ENCODE measurements at places on chromosomes 16 and 17.

GRCh38 chr16:84517366-84517765 is 12.9 kb upstream of the MEAK7 start:
- DNase-seq: no peak

- DNase-seq: no peak
Measured at GRCh38 chr17:50532452-50533024, at the start of gene EPN3. Gene EPN3, plus strand, starts transcription at chr17:50532735. Its CDS starts 3,822 bp downstream, at chr17:50536557.

DNA sequence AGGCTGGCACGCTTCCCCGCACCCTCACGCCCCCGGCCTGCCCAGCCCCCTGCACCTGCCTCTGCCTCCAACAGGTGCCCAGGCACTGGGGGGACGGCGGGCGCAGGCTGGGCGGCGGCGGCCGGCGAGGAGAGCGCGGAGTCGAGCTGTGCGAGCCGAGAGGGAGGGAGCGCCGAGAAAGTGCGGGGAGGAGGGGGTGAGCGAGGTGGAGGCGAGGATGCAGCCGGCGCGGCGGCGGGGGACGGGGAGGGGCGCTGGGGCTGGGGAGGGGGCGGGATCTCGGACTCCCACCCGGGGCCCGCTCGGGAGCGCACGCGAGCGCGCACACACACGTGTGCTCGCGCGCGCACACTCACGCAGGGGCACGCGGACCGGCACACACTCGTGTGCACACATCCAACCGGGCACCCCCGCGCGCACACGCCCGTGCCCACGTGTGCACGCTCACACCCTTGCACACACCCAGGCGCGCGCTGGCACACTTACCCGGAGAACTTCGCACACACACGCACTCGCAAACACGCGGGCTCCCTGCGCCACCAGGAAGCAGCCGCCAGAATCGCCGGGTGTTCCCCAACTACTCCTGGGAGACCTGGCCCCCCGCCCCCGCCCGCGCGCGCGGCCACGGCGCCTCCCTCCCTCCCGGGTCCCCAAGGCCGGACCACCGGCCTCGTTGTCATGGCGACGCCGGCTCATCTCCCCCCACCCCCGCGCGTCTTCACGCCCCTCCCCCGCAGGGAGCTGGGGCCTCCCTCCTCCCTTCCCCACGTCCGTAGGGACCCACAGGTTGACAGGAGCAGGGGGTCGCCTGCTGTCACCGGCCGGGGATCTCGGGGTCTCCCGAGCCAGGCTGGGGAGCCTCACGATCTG is at the start of gene DOC2A:
TSS of gene DOC2A (minus strand) at position 184 of the 870 bp plus-strand sequence. CDS start 805 bp downstream, outside the sequence.
- DNase-seq: peak; percentile 49

GRCh38 chr16:54324716-54325115 is 38.1 kb upstream of the IRX3 start:
- no peak for DNase-seq

GRCh38 chr17:3004925-3005324 is 58.5 kb downstream of the OR1D5 start:
- DNase-seq: no peak

GRCh38 chr16:85563515-85564276 is 49.4 kb upstream of the GSE1 start:
- DNase-seq: no peak

- no peak for DNase-seq
Measured at GRCh38 chr17:39835038-39835786, 28.9 kb downstream of the IKZF3 start.

DNA sequence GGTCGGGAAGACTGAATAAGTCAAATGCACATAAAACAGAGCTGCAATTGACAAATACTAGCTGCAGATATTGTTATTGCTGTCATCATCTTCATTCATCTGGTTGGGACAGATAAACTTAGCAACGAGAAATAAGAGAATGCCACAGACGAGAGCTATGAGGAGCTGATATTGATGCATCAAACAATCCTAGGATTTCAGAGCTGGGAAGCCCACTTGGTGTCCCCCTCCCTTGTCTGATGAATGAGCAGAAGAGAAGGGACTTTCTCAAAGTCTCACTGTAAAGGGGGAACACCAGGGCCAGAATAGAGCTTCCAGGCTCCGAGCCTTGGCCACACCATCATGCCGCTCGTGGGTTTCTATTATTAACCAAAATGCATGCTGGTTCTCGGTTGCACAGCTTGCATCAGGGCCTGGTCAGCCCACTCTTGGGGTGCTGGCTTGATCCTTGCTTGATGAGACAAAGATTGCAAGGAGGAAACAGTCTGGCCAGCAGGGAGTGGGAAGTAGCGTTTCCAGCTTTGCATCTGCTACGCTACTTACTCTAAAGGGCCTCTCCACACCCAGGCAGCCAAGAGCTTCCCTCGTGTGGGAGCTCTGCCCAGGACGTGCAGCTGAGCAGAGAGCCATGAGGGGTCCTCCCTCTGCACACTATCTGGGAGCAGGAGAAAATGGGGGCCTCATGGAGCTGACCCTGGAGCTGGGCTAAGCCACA is 28.4 kb upstream of the EMP2 start:
- no peak for DNase-seq

DNA sequence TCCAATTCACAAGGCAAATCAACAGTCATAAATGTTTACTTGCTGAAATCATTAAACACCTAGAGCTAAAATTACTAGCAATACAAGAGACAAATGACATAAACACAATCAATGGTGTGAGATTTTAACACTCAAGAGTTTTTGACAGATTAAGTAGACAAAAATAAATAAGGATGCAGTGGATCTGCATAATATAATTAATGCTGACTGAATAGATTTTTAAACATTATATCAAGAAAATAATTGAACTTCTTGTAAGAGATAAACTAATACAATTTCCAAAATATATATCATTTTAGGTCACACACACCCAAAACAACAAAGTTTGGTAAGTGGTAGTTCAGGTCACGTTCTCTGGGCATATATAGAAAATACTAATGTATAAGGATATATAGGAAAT is 322.6 kb upstream of the XYLT1 start:
- no peak for DNase-seq

DNA sequence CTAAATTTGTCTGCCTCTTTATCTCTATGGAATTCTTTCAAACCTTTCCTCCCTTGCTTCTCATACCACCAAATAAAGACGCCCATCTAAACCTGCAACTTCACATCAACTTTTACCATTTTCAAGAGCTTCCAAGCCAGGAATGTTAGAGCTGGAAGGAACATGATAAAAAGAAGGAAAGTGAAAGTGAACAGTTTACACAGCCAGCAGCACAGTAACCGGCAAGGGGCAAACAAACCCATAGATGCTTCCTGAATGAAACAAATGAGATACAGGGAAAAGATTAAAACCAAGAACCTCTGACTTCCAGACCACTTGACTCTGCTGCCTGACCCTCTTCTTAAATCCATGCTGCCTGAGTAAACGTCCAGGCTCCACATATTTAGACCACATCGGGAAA is 231.1 kb upstream of the CA10 start:
- no peak for DNase-seq

GRCh38 chr16:76195648-76196047 is 81.6 kb upstream of the CNTNAP4 start:
- DNase-seq: no peak

GRCh38 chr17:19344311-19345066 is 18.0 kb downstream of the B9D1 start:
- DNase-seq: no peak

GRCh38 chr17:75428543-75429469 is 23.3 kb upstream of the GRB2 start:
- no peak for DNase-seq

- peak; percentile 85 for DNase-seq
Measured at GRCh38 chr17:44219616-44220212, at the start of gene UBTF. Gene UBTF, minus strand, starts transcription at chr17:44219675. Its CDS starts 1,446 bp downstream, at chr17:44218229.

DNA sequence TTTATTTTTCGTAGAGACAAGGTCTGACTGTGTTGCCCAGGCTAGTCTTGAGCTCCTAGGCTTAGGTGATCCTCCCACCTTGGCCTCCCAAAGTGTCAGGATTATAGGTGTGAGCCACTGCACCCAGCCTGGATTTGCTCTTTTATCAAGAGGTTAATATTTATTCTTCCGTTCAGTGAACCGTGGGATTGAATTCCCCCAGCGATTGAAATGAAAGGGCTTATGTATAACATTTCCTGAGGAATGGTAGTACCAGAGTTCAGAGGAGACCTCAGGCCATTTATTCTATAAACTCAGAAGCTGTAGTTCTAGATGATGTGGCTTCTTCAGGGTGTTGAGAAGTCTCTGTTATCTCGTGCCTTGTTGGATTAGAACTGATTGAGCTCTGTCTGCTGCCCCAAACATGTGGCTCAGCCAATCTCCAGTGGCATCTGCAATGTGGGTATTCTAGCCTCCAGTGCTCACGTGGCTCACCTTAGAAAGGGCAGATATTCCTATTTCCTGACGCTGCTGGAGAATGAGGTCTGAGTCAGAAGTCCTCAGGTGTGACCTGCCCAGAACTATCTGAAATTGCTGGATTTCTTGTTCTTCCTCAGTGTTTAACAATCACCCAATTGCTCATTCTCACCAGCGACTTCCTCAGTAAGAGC is 22.5 kb downstream of the HMOX2 start:
- DNase-seq: no peak

DNA sequence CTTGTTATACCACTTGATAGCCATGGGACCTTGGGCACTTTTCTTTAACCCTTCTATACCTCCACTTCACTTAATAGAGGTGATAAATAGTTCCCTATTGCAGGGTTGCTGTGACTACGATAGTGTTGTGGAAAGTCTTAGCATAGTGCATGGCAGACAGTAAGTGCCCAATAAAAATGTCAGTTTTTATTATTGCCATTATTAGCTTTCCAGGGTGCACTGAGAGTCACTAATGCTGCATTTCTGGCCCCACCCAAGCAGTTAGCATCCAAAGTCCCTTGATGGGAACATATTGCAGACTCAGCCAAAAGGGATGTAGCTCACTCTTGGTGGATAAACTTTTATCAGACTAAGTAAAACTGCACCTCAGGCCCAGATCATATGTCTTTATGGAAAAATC is 41.5 kb upstream of the TEKT3 start:
- no peak for DNase-seq

DNA sequence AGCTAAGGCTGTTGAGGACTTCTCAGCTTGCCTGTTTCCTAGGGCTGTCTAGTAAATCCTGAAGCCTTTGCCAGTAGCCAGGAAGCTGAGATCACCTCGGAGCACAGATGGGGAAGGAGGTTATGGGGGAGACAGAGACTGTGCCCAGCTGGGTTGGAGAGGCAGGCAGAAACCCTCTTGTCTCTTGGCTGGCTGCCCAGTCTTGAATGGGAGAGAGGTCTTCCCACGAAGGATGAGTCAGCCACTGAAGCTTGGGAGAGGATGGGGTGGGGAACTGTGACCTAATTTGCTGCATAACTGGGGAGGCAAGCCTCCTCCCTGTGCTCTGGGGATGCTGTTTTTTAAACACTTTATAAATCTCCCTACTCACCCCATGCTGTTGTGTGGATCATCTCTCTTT is 69.8 kb downstream of the SHISA9 start:
- DNase-seq: no peak

- no peak for DNase-seq
Measured at GRCh38 chr16:73546341-73546845, 498.5 kb upstream of the ZFHX3 start.

- no peak for DNase-seq
Measured at GRCh38 chr17:69213059-69213813, 15.4 kb downstream of the ABCA10 start.

- no peak for DNase-seq
Measured at GRCh38 chr17:54972406-54973138, 4.0 kb downstream of the STXBP4 start.

- no peak for DNase-seq
Measured at GRCh38 chr16:28187595-28188004, 24.2 kb downstream of the XPO6 start.

- no peak for DNase-seq
Measured at GRCh38 chr16:78836802-78837491, 737.5 kb downstream of the WWOX start.

DNA sequence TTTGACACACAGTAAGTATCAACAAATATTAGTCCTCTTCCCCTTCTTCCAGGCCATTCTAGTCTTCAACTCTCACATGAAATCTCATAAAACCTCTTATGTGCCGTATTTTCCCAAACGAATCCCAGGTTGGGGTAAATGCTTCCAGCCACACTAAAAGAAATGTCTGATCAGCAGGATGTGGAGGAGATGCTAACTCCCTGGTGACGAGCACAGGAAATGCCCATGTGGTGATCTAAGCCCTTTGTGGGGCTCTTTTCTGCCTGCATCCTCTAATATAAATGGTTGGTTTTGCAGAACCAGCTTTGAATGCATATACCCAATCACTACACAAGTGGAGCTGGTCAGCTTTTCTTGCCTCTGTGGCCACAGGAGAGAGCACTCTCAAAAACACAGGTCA is 498.2 kb upstream of the ERCC4 start:
- no peak for DNase-seq

GRCh38 chr16:23406546-23407240 is 46.3 kb downstream of the COG7 start:
- DNase-seq: no peak

GRCh38 chr17:2175294-2175628 is 120.4 kb downstream of the HIC1 start:
- DNase-seq: no peak

DNA sequence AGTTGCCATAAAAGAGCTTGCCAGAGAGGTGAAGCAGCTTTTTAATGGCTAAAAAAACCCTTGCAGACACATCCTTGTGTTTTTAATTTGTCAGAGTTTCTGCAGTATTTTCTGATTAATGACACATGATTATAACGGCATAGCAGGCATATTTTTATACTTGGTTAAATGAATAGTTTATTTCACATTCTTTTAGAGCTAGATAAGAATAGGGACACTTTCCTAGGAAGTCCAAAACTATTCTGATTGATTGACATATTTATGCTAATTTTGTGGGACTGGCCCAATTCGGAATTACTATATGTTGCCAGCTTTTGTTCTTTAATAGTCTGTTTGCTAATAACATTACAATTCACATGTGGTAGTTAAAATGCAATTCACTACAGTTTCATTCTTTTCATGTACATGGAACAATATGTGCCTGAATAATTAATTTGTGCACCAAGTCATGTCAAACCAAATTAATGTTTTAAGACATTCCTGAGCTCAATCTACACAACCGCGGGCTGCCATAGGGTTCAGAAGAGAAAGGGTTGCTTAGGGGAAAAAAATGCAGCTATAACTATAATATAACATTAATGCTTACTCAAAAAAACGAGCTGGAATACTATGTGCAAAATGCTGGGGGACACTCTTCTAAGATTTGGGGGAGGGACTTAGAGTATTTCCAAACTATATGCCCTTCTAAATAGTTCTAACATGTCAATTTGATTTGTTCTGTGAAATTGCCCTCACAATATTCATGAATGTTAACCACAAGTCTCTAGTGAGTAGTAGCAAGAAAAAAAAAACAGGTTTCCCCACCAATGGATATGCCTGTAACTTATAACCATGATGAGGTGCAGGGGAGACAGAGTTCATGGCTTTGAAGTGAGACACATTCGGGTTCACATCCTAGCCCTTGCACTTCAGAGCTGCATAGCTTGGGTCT is 305.4 kb downstream of the CEP112 start:
- no peak for DNase-seq

DNA sequence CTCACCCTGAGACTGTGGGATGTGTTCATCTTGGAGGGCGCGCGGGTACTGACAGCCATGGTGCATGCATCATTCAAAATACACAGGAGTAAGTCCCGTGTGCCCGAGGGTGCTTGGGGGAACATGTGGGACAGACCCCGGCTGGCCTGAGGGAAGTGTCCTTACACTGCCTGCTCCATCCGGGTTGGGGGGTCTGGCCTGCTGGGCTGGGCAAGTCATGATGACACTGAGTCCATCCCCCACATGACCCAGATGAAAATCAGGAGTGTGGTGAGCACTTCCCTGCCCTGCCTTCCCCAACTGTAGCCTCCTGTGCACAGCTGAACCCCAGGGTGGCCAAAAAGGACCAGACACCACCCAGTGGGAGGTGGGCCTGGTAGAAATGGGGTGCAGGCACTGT is 10.8 kb downstream of the TBC1D26 start:
- DNase-seq: no peak

- DNase-seq: no peak
Measured at GRCh38 chr17:74260525-74260850, 13.5 kb upstream of the DNAI2 start.
